ENCODE measurements at places on chromosomes 16 and 17.

DNA sequence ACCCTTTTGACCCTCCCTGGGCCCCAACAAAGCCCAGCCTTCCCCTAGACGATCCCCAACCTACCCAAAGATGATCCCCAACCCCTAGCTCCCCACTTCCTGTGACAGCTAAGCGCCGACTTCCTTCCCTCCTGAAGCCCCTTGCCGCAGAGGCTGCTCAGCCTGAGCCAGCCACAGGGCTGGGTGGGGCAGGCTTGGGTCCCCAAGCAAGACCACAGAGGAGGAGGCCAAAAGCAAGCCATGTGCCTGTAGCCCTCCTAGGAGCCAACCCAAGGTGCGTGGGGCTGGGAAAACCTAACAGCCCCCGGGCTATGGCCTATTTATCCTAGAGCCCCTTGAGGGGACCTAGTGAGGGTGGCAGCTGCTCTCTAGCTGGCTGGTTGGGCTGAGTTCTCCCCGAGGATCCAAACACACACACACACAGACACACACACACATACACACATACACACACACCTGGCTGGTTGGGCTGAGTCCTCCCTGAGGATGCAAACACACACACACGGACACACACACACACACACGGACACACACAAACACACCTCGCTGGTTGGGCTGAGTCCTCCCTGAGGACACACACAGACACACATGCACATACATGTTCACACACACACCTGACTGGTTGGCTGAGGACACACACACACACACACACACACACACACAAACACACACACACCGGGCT is 4.8 kb downstream of the ARRB2 start:
- DNase-seq = no peak

GRCh38 chr16:23835390-23836077 is at the start of gene PRKCB:
PRKCB (plus strand) TSS chr16:23835983.
- DNase-seq = peak; percentile 90

DNA sequence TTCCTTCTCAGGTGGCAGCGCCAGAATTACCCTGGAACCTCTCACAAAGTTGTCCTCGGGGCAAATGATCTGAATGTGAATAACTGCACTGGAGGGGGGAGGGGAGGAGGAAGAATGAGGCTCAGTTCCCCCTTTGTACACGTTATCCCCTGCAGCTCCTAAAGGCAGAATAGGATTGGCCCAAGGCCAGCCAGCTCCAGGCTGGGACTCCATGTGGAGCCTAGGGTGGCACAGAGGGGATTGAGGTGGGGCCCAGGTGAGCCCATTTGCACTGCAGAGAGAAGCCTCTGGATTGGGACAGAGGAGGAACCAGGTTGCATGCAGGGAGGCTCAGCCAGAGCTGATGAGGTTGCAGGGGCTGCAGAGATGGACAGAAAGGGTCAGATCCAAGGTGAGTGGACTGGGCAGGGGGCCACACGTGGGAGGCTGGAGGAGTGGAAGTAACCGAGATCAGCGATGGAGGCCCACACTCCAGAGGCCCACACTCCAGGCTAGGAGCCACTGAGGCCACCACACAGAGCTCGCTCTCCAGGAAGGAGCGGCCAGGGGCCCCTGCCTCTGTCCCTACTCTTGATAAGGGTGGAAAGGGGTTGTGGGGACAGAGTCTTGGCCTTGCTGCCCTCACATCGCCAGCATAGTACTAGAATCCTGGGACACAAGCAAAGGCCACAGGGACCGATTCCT is 78.6 kb downstream of the RBFOX3 start:
- no peak for DNase-seq

DNA sequence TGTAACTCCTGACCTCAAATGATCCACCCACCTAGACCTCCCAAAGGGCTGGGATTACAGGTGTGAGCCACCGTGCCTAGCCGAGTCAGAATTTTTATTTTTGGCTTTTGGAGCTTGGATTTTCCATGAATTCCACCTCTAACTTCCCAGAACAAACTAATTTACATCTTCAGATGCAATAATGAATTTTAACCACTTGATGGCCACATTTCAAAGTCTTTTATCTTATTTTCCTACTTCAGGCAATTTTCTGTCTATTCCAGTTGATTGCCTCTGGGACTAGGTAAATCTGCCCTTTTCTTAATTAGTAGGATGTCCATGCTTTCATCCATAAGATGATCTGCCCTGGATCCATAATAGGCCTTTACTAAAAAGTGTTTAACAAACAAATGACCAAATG is 156.4 kb upstream of the ANKFN1 start:
- DNase-seq = no peak

- no peak for DNase-seq
Observed at GRCh38 chr16:87607223-87607622, 4.9 kb downstream of the JPH3 start.

DNA sequence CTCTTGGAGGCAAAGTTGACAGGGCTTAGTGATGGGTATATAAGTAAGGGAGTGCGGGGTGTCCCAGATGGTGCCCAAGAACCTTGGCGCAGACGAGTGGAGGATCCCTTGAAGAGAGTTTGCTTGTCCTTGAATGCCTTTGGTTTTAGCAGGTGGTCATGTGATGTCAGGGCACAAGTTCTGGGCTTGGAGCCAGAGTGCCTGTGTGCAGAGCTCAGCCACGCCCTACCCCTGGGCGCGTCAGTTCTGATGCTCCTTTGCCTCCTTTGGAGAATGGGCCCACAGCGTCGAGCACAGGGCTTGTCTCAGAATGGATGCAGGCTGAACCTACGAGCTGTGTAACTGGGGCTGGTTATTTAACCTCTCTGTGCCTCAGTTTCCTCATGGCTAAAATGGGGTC is 412.2 kb upstream of the EEF2KMT start:
- no peak for DNase-seq

- DNase-seq = no peak
Observed at GRCh38 chr16:84712138-84712671, 12.4 kb downstream of the USP10 start.

All from stimulated activated CD4-positive, alpha-beta T cell treated with anti-CD3 and anti-CD28 coated beads, TNF-alpha, amount 100 ng/mL, for 48 hours (primary cell).